ENCODE measurements at places on chromosomes 3 and 15.

DNA sequence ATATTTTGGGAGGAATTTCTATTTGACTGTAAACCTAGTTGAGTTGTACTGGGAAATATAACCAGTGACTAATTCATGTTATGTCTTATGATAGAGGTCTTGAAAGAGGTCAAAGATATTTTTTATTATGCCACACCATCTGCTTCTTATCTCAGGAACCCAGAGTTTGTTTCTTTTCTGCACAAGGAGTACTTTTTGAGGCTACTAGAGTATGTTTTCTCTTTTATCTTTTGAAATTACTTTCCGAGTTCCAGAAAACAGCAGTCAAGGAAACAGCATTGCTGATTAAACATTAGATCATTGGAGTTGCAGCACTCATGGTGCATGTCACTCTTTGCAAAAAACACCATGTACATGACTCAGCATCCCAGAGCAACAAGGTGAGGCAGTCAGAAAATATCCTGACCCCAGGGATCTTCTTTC is 645.8 kb upstream of the NR2F2 start:
- no peak for DNase-seq

GRCh38 chr3:58249358-58250092 is 11.9 kb downstream of the ABHD6 start:
- DNase-seq: no peak

GRCh38 chr3:78798266-78798832 is 969.4 kb downstream of the ROBO1 start:
- no peak for DNase-seq

DNA sequence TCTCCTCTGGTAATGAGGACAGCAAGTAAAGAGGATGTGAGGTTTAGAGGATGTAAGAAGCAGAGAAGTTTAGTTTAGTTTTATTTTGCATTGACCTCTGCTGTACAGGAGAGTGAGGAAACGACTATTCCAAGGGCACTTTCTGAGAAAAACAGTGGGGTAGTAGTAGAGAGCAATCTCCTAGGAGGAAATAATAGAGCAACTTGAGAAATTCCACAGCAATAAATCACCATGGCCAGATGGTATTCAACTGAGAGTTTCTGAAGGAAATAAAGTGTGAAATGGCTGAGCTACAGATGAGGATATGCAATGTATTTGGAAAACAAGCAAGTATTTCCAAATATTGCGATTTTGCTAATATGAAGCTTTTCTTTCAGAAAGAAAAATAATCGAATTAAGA is 118.9 kb downstream of the DPH6 start:
- DNase-seq: no peak

- no peak for DNase-seq
Measured at GRCh38 chr3:141955175-141955574, 78.7 kb downstream of the ATP1B3 start.

GRCh38 chr3:61438253-61439121 is 122.9 kb upstream of the PTPRG start:
- no peak for DNase-seq

DNA sequence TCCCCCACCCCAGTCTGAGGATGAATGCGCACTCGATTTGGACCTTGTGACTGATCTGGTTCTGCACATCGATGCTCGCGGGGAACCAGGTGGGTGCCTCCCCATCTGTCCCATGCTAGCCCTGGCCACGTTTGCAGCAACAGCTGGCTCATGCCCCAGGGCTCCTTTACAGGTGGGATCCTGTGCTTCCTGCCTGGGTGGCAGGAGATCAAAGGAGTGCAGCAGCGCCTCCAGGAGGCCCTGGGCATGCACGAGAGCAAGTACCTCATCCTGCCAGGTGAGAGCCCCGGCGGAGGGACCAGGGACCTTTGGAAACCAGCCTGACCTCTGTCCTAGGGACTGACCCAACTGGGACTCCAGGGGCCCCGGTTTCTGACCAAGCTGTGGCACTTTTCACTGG is 44.3 kb downstream of the DHX30 start:
- no peak for DNase-seq

DNA sequence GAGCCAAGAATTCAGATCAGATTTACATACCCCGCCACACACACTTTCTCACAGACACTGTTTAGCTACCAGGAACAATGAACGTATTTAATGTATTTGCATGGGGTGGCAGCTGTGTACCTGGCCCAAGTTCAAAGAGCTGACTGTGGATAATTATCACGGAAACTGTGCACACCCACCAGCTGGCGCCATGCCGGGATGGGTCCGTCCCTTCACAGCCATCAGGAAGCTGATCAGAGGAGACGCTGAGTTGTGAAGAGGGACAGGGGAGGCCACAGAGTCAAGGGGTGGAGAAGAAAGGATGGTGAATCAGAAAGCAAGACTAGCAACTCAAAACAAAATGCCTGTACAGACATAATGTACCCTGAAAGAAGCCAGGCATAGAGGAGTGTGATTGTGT is 13.1 kb upstream of the PLA2G4D start:
- no peak for DNase-seq

- no peak for DNase-seq
Measured at GRCh38 chr3:148896062-148896461, 31.0 kb downstream of the CPA3 start.

GRCh38 chr3:144626835-144627234 is 655.2 kb downstream of the DIPK2A start:
- no peak for DNase-seq

GRCh38 chr3:29531644-29532043 is 250.8 kb downstream of the RBMS3 start:
- no peak for DNase-seq

GRCh38 chr3:14785207-14786155 is 33.3 kb upstream of the FGD5 start:
- no peak for DNase-seq

DNA sequence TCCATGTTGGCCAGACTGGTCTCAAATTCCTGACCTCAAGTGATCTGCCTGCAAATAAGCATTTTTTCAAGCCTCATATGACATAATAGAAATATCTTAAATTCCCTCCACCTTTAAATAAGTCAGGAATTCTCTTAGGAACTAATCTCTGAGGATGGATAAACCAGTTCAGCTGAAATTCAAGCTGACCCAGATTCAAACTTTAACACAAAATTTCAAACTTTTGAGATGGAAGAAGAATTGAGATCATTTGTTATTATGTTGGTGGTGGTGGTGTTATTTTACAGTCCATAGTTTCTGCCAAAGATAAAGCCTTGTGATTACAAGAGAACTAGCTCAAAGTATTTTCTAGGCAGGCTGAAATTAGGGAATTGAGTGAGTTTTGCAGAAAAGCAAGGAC is 85.5 kb downstream of the SSR3 start:
- DNase-seq: no peak

GRCh38 chr15:92393980-92394308 is 263 bp downstream of the ST8SIA2 start:
- DNase-seq: no peak

DNA sequence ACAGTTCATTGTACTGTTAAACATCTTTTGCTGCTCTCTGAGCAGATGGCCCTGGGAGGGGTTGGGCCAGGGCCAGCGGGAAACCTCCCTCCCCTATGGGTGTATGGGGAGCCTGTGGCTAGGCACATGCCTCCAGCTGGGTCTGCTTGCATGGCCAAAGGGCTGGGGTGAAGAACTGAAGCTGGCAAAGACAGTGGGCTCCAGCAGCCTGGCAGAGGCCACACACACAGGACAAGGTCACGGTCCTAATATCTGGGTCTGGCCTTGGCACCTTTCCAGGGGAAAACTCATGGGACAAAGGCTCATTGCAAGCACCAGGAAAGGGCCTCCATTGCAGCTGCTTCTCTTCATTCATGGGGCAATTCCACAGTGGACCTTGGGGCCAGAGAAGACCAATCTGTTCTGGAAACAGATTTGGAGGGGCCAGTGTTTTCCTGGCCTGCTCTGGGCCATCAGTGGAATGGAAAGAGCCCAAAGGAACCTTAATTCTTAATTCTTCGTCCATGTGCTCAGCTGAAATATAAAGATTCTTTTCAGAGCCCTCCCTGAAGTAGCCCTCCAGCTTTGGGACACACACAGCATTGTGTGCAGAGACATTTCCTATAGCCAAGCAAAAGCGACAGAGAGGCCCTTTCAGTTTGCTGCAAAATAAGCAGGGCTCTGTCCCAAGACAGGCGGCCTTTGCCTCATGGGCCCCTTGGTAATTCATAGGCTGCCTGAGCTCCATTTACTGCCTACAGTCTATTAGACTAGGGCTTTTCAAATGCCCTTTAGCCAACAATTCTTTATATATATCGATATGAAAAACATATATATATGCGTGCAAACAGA is 11.3 kb upstream of the LIMD1 start:
- no peak for DNase-seq

DNA sequence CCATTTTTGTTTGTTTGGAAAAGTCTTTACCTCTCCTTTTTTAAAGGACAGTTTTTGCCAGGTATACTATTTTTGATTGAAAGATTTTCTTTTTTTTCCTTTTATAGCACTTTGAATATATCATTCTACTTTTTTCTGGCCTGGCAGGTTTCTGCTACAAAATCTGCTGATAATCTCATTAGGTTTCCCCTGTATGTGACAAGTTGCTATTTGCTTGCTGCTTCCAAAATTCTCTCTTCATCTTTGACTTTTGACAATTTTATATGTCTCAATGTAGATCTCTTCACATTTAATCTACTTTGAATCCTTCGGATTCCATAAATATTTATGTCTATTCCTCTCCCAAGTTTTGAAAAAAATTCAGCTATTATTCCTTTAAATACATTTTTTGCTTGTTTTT is 838.5 kb downstream of the IGSF11 start:
- no peak for DNase-seq

DNA sequence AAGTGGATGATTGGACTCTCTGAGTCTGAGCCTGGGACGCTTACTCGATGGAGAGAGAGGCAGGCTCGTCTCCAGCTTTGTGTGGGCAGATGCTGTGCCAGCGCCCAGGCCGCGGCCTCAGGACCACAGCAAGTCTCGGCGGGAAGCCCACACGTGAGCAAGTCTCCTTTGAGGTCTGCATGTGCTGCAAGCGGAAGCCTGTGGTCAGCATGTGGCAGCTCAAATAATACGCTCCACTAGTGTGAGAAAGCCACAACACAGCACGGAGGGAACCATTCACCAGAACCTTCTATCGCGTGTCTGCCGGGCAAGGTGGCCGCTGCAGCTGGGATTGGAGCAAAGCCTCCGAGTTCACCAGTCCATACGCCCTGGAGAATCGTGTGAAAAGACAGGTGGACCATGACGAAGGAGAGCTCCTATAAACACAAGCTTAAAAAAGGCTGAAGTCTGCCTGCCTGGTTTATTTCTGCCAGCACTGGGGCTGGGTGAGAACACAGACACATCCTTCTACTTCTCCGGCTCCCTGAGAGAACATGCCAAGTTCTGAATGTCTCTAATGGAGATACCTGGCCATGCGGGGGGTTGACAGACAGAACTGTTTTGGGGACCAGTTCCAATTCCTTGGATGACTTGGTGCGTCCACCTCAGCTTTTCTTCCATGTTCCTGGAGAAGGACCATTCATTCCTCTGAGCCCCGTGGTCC is 82.0 kb upstream of the LRIG1 start:
- DNase-seq: peak; percentile 73

GRCh38 chr3:79424811-79425210 is 343.0 kb downstream of the ROBO1 start:
- DNase-seq: no peak

- DNase-seq: no peak
Measured at GRCh38 chr3:38782148-38782547, 33.9 kb downstream of the SCN10A start.

GRCh38 chr15:69868756-69869155 is 229.0 kb downstream of the TLE3 start:
- DNase-seq: no peak

- DNase-seq: no peak
Measured at GRCh38 chr3:137062250-137062649, 104.5 kb downstream of the IL20RB start.

DNA sequence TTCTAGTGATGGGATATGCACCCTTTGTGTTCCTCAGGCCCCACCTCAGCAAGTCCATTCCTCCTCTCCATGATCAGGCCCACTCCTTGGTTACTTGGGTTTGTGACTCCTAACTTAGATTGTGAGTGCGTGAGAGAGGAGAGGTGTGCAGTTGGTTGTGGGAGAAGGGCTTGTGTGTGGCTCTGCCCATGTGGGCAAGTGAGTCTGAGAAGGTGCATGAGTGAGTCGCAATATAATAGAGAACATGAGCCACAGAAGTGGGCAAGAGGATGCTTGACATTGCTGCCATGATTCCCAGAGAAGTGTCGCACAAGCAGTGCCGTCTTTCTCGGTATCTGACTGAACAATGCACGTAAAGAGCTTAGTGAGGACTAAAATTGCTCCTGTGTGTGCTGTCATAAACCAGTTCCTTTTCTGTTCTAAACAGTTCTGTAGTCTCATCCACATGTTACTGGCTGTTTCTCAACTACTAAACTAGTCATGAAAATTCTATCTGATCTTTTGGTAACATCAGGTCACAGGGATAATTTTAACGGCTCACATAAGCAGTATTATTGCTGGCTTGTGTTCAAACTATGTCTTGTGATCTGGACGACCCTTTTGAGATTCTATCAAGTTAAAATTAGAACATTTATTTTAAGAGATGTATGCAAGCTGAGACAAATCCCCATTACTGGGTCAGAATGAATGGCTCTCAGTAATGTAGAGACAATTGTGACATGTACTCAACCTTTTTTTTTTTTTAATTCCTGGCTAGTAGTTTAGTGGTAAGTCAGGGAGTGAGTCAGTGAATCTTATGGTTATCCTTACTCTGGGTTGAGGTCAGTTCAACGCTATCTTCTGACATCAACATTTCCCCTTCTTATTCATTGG is 25.6 kb downstream of the GYG1 start:
- DNase-seq: no peak

DNA sequence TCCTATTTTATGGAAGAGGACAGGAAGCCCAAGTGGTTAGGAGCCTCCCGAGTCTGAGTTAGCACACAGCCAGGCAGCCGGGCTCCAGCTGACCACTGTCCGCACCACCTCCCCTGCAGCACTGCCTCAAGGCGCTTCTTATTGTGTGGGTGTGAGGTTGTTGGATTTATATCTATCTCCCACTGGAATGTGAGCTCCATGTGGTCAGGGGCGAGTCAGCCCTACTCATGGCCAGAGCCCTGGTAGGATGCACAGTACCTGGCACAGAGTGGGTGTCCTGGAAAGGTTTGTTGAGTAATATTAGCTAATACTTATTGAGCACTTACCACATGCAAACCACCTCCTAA is 9.7 kb upstream of the FBLN2 start:
- DNase-seq: no peak

DNA sequence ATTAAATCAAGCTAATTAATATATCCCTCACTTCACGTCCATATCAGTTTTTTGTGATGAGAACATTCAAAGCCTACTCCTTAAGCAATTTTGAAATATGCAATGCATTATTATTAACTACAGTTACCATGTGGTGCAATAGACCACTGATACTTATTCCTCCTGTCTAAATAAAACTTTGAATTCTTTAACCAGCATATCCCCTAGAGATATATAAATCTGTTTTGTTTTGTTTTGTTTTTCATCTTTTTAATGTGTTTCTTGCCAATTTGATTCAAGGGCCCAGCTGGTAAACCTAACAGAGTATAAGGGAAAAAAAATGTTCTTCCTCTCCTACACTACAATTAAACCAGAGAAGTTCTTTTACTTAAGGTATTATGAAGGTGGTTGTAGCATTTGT is 524.2 kb downstream of the NAALADL2 start:
- no peak for DNase-seq

- no peak for DNase-seq
Measured at GRCh38 chr3:186996356-186996755, 66.0 kb downstream of the ST6GAL1 start.
